NAMALWA (cell line): ENCODE measurements at places on chromosomes 5 and 9.

DNA sequence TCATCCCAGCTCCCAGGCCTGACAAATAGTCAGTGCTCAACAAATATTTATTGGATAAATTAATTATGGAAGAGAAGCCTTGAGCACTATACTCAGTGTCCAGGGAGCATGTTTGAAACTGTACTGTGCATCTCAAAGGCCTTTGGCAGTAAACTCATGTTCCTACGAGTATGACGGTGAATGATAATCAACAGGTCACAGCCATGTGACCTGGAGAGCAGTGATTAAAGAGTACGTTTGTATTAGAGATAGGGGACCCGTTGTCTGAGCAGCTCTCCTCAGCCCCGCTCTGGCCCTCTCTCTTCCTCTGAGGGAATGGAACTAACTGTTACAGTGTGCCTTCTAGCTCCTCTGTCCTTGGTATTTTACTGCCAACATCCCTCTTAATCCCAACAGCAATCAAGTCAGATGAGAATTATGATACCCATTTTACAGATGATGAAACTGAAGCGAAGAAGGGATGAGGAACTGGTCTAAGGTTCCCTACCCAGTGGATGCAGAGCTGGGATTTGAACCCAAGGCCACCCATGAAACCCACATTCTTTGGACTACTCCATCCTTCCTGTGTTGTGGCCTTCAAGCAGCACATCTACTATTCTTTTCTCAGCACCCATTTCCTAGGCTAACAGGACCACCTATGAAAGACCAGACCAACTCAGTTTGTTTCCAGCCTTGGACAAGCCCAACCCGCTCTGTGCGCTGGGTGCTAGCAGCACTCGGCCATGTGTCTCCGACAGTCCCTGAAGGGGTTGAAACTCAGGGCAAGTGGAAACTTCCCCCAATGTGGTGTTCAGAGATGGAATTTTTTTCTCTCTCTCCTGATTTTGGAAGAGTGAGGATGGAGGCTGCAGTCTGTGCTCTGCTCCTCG lies 34.9 kb downstream of the SPRY4 start:
- no peak for DNase-seq

DNA sequence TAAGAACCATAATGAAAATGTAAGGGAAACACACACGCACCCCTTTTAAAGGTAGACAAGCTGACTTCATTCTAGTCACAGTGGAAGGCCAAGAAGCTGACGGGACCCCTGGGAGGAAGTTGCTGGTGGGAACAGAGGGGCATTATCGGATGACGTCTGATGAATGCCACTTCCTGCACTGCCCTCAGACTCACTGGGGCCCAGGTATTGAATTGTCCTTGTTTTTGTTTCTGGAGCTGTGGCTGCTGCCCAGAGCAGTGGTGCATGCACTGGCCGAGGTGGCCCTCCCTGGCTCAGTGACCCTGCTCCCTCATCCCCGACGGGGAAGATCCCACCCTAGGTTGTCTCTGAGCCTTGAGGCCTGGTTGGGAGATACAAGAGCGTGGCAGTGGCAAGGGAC lies 15.3 kb upstream of the RPL26L1 start:
- DNase-seq, result no peak

DNA sequence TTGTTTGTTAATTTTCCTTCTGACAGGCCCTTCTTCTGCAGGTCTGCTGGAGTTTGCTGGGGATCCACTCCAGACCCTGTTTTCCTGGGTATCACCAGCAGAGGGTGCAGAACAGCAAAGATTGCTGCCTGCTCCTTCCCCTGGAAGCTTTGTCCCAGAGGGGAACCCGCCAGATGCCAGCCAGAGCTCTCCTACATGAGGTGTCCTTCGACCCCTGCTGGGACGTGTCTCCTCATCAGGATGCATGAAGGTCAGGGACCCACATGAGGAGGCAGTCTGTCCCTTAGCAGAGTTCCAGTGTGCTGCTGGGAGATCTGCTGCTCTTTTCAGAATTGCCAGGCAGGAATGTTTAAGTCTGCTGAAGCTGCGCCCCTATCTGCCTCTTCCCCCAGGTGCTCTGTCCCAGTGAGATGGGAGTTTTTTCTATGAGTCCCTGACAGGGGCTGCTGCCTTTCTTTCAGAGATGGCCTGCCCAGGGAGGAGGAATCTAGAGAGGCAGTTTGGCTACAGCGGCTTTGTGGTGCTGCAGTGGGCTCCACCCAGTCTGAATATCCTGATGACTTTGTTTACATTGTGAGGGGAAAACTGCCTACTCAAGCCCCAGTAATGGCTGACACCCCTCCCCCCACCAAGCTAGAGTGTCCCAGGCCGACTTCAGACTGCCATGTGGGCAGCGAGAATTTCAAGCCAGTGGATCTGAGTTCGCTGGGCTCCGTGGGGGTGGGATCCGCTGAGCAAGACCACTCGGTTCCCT lies 772.0 kb upstream of the FAM174A start:
- DNase-seq, result no peak

GRCh38 chr5:144142139-144142823 lies 28.2 kb downstream of the YIPF5 start:
- peak; percentile 73 for DNase-seq

- no peak for DNase-seq
These were observed 51.3 kb downstream of the DENND4C start for GRCh38 chr9:19281801-19282200.

DNA sequence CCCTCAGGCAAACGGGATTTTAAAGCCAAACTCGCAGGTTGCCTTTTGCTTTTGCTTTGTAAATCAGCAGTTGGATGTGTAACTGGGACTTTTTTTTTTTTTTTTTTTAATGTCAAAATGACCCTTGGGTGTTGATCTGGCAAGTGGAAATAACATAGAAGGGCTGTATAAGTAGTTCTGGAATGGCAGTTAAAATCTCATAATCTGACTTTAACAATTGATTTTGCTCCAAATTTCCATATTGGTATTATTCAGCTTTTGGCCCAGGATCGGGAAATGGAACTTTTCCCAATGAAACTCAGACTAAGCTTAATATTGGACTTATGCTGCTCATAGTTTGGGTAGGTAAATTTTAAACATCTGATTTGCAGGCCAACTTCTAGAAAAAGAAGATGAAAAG lies 346.8 kb upstream of the NUDT12 start:
- DNase-seq, result no peak

- no peak for DNase-seq
These were observed 500.7 kb downstream of the TLE4 start for GRCh38 chr9:80072451-80072850.

GRCh38 chr9:15239816-15240215 lies 67.2 kb downstream of the TTC39B start:
- no peak for DNase-seq

DNA sequence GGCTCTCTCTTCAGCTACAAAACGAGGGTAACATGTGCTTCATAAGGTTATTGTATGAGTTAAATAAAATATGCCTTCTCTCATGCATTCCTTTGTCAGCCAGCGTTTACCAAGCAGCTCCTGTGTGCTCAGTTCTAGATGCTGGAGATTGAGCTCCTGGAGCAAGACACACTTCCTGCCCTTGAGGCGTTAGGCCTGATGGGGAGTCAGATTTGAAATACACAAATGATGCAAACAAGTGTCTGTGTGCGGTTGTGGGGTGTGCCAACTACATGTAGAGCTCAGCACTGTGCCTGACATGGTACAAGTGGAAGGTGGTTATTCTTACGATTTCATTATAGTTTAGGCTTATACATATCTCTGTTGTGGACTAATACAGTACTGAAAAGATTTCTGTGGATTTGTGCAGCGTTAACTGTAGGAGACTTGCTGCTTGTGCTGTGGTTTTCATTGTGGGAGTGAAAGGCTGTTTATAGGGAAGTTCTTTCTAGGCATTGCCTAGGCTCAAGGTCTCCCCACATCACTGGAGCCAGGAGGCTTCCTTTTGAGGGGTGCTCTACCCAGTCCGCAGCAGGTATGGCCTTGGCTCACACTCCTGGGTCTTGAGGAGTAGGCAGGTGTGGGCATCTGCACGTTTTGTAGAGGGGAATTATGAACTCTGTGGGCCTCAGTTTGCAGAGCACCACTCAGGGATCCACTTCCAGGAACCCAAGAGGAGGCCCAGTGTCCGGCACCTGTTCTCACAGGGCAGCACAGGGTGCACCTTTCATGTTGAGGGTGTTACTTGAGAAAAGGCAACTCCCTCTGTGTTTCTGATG lies 39.8 kb upstream of the ANGPTL2 start:
- DNase-seq, result no peak

- DNase-seq, result no peak
These were observed 36.0 kb downstream of the NDUFS6 start for GRCh38 chr5:1836891-1837880.

DNA sequence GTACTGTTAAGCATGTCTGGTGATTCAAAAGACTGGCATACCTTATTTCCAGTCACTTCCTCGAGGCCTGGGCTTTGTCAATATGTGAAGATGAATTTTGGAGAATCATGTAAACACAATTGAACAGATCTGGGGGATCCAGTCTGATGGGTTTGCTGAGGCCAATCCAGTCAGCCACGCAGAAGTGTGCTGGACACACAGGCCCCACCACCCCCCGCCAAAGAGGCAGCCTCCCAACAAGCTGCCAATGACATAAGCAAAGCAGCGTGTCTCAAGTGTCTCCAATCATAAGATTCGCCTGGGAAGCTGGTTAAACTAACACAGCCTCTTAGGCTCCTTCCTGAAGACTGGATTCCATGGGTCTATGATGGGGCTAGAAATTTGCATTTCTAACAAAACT lies 192.9 kb upstream of the KLF9 start:
- DNase-seq, result no peak

- DNase-seq, result no peak
These were observed 267.6 kb downstream of the SPOCK1 start for GRCh38 chr5:137231540-137231939.

GRCh38 chr9:125701351-125701750 lies 5.7 kb downstream of the MAPKAP1 start:
- DNase-seq, result no peak

- DNase-seq, result no peak
These were observed 45.7 kb downstream of the SH3GL2 start for GRCh38 chr9:17624571-17624970.

DNA sequence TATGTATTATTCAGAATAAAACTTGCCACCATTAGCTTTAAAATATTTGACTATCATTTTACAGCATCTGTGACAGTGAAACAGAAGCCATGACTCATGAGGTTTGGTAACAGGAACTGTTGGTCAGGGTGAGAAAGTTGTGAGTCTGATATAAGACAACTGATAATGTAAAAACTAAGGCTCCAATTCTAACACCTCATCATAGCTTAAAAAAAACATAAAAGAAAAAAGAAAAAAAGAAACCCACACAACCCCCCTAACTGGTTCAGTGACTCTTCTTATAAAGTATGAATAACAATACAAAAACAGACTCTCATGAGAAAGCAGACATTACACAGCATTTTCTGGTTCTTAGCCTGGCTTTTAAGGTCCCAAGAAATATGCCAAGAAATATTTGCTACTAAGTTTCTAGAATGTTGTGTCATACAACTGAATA lies 85.8 kb downstream of the MRPS27 start:
- DNase-seq, result no peak

- no peak for DNase-seq
These were observed 144.4 kb downstream of the ZNF462 start for GRCh38 chr9:107007402-107007801.

GRCh38 chr5:126998201-126998631 lies 32.1 kb downstream of the MARCHF3 start:
- DNase-seq, result peak; percentile 68

DNA sequence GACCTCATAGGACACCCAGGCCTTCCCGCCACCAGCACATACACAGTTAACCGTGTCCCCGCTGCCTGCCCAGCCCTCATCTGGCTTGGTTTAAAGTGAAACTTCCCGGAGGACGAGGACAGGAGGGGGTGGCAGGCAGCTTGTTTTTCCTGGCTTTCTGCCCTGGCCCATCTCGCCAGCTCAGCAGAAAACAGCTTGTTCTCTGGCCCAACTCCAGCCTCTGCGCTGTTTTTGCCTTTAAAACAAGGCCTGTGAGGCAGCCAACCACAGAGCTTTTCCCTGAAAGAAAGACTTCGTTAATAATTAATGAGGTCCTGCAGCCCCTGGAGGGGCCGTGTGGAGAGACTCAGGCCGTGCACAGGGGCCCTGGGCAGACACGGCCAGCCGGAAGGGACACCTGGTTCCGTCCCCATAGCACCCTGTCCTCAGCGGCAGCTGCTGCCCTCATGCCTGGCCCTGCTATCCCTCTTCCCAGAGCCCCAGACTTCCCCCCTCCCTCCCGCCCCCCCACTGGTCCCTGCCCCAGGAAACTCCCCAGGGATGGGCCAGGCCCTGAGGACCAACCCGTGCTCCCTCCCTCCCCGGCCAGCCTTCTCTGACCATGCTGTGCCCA lies 108.7 kb downstream of the RXRA start:
- DNase-seq, result no peak

- DNase-seq, result no peak
These were observed 323.9 kb downstream of the TMEM232 start for GRCh38 chr5:110402562-110402961.

GRCh38 chr9:137741330-137741729 lies 122.5 kb downstream of the EHMT1 start:
- no peak for DNase-seq

GRCh38 chr5:73968729-73969128 lies 342.7 kb downstream of the ARHGEF28 start:
- no peak for DNase-seq

GRCh38 chr5:66002415-66002814 lies 76.0 kb downstream of the ERBIN start:
- no peak for DNase-seq

GRCh38 chr5:155193483-155194107 lies 180.0 kb downstream of the KIF4B start:
- no peak for DNase-seq

- DNase-seq, result no peak
These were observed 2.1 kb upstream of the NANS start for GRCh38 chr9:98054376-98054951.

GRCh38 chr5:80067531-80068245 lies 32.5 kb downstream of the THBS4 start:
- no peak for DNase-seq

DNA sequence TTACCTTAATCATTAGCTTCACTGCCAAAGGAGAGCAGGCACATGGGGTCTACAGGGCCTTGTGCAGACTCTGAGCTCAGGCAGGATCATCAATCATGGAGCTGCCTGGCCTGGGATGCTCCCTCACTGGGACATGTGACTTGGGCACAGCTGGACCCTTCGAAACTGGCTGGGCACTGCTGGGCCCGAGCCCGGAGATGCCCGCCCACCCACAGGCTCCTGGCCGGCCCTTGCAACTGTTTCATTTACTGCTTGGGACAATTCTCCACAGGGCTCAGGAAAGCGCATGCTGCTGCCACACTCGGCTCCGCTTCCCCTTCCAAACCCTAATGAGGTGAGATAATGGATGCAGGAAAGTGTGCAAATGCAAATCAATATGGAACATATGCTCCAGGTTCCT lies 387.5 kb downstream of the TRIM36 start:
- DNase-seq, result no peak

- no peak for DNase-seq
These were observed 147.5 kb upstream of the FBXL17 start for GRCh38 chr5:108529381-108529780.

DNA sequence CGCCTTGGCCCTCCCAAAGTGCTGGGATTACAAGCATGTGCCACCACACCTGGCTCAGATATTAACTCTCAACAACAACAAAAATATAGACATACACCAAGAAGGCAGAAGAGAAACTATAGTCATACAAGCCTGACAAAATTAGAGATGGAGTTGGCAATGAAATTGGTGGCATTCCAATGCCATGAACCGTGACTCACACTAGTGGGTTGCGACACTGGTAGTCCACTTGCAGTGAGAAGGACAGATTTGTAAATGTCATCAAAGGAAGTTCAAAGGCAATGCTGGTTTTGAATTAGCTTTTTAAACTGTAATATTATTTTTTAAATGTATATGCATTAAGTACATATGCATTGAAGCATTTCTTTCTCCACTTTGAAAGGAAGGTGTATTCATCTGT lies 8.5 kb upstream of the DNAJC25 start:
- no peak for DNase-seq
